ENCODE measurements at places on chromosomes 16 and 17.

DNA sequence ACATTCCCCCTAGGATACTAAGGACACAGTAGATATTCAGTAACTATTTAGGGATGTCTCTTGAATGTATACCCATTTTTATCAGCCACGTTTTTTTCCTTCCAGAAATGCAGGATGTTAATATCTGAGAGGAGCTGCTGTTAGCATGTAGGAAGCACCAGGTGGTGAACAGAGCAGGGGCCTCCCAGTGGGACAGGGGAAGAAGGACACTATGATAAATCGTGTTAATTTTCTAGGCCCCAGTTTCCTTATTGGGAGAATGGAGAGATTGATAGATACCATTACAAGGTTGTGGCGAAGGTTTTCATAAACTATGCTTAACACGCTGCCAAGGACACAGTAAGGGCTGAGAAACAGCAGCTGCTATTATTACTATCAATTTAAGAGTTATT lies 45.4 kb downstream of the PRSS54 start:
- no peak for DNase-seq

- DNase-seq = peak; percentile 85
Observed at GRCh38 chr16:57475711-57476339, 10.5 kb downstream of the DOK4 start.

DNA sequence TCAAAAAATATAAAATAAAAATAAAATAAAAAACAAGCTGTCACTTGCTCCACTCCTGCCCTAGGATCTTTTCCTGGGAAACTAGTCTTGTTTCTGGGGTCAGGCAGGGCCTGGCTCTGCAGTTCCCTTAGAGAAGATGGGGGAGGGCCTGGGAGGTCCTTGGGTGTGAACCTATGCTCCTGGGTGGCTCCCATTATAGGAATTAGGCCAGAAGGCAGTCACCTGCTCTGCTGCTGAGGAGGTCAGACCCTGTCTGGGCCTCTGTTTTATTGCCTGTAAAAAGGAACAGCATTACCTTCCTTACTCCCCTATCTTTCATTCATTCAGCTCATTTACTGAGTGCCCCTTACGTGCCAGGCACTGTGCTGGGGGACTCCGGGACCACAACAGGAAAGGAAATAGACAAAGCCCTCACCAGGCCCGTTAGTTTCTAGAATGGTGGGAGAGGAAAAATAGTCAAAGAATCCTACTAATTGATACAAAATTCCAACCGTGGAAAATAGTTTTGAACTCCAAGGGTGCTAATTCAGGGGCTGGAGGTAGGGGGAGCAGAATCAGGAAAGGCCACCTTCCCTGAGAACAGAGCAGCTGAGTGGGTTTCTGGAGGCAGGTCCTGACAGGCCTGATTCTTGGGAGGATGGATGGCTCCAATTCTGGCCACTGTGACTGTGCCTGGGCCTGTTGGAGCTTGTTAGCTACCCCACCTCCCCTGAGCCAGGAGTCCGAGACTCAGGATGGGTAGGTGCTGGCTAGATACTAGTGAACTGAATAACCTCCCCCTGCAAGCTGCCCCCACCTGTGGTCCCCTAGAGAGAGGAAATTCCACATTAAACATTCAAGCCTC lies 1.3 kb upstream of the SLC46A1 start:
- peak; percentile 41 for DNase-seq

- DNase-seq = no peak
Observed at GRCh38 chr16:84933774-84934631, 77.3 kb downstream of the ZDHHC7 start.

DNA sequence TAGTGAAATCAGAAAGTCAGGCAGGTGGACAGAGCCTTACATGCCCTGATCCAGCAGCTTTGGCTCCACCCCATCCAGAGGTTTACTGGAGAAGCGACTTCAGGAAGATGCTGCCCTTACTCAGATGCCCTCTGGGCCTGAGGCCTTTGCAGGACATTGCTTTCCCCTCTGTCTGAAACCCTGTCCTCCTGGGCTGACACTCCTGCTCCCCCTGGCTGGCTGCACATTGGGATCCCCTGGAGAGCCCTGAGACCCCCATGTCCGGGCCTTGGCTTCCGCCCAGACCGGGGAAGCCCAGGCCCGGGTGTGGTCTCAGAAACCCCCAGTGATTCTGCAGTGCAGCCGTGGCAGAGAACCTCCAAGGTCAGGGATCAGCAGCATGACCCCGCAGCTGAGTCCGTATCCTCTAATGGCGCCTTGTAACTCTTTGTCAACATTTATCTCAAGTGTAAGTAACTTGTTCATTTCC lies 36.6 kb downstream of the BCO1 start:
- no peak for DNase-seq

- DNase-seq = no peak
Observed at GRCh38 chr17:57395721-57396321, 139.5 kb downstream of the MSI2 start.

GRCh38 chr17:80970762-80971703 lies 20.6 kb upstream of the CHMP6 start:
- no peak for DNase-seq

DNA sequence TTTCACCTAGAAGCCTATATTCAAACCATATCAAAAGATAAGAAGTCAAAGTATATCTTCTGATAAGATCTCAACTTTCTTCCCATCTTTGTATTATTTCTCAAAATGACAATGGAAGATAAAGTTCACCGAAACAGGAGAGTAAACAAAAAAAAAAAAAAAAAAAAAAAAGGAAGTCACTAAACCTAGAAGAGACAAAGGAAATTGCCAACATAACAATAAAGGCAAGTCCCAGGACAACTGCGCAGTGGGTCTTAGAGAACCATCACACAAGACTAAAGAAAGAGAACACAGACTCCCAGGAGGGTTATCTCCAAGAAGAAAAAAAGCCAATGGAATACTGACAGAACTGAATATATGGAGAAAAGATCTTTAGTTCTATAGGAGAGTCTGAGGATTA lies 65.7 kb downstream of the SMURF2 start:
- DNase-seq = no peak

- no peak for DNase-seq
Observed at GRCh38 chr16:8528471-8528870, 61.8 kb downstream of the TMEM114 start.

DNA sequence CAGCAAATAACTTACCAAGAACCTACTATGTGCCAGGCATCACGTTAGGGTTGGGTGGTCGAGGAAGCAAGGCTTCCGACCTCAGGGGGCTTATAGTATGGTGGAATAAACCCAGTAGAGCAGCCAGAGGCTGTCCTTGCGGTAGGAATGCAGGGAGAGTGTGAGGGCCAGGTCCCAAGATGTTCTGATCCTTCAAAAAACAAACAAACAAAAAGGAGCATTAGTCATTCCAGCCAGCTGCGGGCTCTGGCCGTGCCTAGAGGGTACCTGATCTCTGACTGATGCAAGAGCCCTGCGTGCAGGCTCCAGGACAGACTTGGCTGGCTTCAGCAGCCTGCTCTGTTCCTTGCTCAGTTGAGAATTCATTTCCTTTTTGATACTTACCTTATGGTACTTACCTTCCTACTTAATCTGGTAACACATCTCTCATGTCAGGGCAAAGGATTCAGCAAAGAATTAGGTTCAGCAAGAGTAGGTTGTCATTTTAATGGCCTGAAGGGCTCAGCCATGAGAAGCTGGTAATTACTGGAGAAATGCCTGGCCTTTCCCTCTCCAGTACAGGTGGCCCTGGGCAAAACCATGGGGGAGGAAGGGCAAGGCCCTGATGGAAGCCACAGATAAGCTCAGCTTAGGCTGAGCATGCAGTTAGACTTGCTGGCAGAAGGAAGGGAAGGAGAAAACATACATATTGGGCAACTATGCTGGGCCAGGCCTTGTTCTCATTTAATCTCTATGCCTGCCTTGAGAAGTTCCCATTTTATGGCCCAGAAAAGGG lies 18.4 kb downstream of the CYB5D2 start:
- DNase-seq = no peak

- no peak for DNase-seq
Observed at GRCh38 chr17:18070861-18071340, 16.8 kb upstream of the DRG2 start.

- no peak for DNase-seq
Observed at GRCh38 chr16:79393127-79393526, 207.4 kb downstream of the MAF start.

- no peak for DNase-seq
Observed at GRCh38 chr17:78623541-78623940, 46.3 kb upstream of the DNAH17 start.

- DNase-seq = peak; percentile 17
Observed at GRCh38 chr17:30378241-30378824, 394 bp upstream of the CPD start.

GRCh38 chr17:61411261-61412142 lies 11.9 kb downstream of the TBX2 start:
- DNase-seq = peak; percentile 7

GRCh38 chr17:40817103-40817682 lies 5.2 kb downstream of the KRT10 start:
- no peak for DNase-seq

- DNase-seq = no peak
Observed at GRCh38 chr16:24091125-24091524, 165.0 kb upstream of the CACNG3 start.

DNA sequence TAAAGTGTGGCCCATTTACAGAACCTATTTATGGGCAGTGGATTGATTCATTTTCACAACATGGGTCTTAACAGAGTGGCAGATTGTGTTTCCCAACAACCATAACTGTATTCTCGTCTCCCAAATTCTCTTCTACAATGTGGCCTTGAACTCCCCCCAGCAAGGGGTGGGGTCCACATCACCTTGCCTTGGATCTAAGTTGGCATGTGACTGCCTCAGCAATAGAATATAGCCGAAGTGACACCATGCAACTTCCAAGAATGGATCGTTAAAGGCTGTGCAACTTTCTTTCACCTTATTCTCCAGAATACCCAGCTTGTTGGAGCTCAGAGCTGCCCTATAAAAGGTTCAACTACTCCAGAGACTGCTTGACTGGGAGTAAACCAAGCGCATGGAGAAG lies 72.0 kb upstream of the CDH5 start:
- DNase-seq = no peak

- DNase-seq = no peak
Observed at GRCh38 chr17:37081287-37081686, 132.5 kb downstream of the AATF start.

- DNase-seq = no peak
Observed at GRCh38 chr16:86990451-86990850, 326.7 kb downstream of the C16orf95 start.

GRCh38 chr16:12461201-12461600 lies 342.5 kb downstream of the CPPED1 start:
- no peak for DNase-seq

GRCh38 chr16:720447-720989 lies 428 bp upstream of the ANTKMT start:
- DNase-seq = peak; percentile 86

DNA sequence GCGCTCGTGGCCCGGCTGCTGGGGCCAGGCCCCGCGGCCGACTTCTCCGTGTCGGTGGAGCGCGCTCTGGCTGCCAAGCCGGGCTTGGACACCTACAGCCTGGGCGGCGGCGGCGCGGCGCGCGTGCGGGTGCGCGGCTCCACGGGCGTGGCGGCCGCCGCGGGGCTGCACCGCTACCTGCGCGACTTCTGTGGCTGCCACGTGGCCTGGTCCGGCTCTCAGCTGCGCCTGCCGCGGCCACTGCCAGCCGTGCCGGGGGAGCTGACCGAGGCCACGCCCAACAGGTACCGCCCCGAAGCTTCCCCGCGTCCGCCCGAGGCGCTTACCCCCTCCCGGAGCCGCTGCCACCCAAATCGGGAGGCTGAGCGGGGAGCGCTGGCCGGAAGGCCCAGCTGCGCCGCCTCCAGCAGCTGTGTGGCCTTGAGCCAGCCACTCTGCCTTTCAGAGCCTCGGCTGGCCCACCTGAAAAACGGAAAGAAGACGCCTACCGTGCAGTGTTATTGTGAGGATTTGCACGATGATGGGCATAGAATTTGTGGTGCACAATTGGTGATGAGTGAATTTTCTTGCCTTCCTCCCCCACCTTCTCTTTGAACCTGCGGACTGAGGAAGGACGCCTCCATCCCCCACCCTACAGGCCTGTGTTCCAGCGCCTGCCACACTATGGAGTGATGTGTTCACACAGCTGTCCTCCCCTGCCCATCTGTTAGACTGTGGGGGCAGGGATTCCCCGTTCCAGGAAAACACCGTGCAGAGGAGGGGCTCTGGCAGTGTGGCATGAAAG lies 523 bp downstream of the NAGLU start:
- peak; percentile 91 for DNase-seq

DNA sequence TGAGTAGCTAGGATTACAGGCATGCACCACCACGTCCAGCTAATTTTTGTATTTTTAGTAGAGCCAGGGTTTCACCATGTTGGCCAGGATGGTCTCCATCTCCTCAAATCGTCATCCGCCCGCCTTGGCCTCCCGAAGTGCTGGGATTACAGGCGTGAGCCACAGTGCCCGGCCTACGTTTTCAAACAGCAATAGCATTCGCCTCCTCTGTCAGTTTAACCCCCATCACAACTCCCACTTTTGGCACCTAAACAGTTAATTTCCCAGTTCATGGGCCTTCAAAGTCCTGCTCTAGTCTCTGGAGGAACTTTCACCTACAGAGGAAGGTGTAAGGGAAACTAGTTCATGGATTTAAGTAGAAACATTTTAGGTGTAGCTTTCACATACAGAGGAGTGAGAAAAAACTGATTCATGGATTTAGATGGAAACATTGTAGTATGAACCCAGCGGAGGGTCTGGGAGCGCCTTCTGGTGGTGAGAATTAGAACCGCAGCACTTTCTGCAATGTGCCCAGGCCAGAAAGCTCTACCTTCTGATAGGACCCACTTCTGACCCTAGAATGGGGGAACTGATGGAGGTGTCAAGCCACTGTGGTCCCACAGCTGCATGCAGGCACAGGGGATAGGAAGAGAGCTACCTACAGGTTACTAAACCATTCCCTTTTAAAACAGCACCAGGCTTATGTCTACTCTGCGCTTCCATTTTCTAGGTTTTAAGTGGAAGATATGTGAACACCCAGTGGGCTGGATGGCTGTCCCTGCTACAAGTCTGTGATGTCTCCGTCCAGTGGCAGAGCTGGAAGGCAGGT lies 12.0 kb upstream of the MEOX1 start:
- DNase-seq = peak; percentile 77

DNA sequence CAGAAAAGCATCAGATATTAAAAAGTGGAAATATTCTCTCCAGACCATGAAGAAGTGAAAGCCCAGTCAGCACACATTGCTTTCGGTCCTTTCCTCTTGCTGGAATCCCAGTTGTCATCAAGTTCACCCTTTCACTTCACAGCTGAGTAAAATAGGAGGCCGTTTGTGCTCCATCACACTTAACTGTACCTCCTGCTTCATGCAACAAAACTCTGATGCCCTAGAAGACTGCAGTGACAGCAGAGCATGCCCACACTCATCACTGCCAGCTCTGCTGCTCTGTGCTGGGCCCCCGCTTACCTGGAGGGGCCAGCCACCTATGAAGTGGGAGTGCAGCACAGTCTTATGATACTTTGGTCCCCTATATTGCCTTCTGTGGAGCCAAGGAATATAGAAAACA lies 62.5 kb downstream of the N4BP1 start:
- no peak for DNase-seq

Data from HAP-1 (cell line).